Stimulated activated CD4-positive, alpha-beta T cell treated with anti-CD3 and anti-CD28 coated beads, Interleukin-1b, Interleukin-23, amount 100 ng/mL, for 1 hour (primary cell): ENCODE measurements at places on chromosomes 4 and X.

- DNase-seq = no peak
These were observed 142.8 kb downstream of the PJA1 start for GRCh38 chrX:69022430-69022829.

- DNase-seq = no peak
These were observed 3.7 kb upstream of the BEX4 start for GRCh38 chrX:103211012-103211715.

- DNase-seq = no peak
These were observed 722 bp upstream of the NBDY start for GRCh38 chrX:56728321-56728720.

DNA sequence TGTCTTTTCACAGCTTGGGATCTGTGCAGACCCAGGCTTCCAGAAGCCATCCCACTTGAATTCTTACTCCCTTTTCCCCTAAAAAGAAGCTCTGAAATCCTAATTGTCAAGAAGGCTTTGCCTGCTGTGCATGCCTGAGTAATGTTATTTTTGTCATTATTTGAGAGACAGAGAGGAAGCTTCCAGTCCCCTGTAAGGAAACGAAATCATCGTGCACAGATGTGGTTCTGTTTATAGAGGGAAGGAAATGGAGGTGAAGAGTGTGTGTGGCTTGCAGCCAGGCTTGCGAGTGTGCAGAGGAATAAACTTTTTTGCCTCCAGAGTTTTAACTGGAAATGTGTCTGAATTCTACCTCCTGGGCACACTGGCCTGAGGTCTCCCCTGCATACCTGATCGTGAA, 70.2 kb downstream of the TBL1X start:
- DNase-seq = no peak

GRCh38 chr4:14888790-14889572, 113.3 kb upstream of the CPEB2 start:
- no peak for DNase-seq

DNA sequence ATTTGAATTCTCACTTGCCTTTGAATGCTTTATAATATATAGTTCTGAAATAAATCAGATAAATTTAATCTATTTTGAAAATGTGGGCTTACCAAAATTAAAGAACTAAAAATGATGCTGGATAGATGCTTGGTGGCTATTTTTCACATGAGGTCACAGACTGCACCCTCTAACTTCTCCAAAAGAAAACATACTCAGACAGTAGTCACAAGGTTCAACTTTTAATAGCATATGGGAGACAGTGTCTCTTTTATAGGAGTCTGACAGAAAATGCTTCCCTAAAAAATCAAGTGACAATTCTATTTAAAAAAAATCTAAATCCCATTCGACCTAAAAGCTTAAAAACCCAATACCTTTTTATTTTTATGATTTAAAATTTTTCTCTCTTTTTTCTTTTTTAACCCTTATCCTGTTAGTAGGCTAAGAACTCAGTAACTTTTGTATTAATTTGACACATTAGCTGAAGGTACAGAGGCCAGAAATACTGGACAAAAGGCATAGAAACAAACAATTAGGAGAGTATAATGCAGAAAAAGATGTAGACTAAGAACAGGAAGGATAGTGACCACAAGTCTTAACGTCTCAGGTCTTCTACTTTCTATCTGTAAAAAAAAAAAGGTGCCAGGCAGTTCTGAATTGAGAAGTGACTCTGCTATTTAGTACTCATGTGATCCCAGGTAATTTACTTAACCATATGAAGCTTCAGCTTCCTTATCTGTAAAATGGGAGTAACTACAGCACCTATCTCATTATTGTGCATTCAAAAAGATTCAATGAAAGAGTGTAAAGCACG, 7.6 kb downstream of the TIGD4 start:
- DNase-seq = no peak

DNA sequence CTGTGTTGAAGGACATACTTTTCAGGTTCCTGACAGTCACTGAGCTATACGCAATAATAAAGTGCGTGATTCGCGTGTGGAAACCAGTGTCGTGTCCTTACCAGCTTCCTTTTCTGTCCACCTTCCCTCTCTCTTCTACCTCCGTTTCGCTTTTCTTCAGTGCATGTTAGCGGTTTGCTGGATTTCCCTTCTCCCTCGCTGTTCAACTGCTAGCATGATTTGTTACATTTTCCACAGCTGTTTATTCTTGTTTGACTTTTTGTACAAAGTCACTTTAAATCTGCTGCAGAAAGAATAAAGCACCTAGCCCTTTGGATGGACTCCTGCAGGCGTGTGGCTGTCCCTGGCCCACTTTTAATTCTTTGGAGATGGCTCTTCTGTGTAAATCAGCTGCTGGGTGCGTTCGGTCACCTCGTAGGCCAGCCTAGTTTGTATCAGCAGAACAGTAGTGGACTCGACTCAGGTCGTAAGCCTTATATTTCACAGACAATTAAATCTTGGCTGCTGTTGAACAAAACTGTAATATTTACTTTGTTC, 8.9 kb upstream of the HAND2 start:
- no peak for DNase-seq

DNA sequence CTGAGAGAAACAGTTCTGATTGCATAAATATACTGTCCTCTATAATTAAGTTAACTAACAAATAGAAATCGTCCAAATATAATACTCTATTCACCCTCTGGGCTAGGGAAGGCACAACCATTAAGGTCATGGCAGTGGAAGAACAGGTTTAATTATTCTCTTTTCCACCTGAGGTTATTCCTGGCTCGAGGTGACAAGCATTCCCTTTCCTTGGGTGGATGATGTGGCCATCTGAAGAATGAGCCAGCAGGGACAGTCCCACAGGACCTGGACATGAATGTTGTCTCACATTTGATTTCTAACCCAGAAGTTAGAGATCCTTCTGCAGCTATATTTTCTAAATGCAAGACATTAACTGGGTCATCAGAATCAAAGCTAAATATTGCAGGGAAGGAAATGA, 5.5 kb downstream of the IBSP start:
- no peak for DNase-seq

DNA sequence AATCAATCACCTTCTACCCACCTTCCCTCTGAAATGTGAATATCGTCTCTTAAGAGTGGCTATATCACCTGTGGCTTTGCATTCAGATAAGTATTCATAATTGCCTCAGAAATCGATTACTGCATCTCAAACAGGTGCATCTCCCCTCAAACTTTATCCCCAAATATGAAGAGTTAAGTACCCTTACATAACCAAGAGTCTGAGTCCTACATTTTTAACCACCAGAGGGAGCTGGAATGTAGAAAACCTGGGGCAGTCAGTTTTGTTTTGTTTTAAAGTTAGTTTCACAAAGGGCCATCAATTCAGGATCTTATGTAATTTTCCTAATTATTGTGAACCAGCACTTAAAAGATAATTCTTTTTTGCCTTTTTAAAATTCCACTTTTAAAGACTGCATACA, 5.7 kb downstream of the TCEANC start:
- DNase-seq = no peak

DNA sequence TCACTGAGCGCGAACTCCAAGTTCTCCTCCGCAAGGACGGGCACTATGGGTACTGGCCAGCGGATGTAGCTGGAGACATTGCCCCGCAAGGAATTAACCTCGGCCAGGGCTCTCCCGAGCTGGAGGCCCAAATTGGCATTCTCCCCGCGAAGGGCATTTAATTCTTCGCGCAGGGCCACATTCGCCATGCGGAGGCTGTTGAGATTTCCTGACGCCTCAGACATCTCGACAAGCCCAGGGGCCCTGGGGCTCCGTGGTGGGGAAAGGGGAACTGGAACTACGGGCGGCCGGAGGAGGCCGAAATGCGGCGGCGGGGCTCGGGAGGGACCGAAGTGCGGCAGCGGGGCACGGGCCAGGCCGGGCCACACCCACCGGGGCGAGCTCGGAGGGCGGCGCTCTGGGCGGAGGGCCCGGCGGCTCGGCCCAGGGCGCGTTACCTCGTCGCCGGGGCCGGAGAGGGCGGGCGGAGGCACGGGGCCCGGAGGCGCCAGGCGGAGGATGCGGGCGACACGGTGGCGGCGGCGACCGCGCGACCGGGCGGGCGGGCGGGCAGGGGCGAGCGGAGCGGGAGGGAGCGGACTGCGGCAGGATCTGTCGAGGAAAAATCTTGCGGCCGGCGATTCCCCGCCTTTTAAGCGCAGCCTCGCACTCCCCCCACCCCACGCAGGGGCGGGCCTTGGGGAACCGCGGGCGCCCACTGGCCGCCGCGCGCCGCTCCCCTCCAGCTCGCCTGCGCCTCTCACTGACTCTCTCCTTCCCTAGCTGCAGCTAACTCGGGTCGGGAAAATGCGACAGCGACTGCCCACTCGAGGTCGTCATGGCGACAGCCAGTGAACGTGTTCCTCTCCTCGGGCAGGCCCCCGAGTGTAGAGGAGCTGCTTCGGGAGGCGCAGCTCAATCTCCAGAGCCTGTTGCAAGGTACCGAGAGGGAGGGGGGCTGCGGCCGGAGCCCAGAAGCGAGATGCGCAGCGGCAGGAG, at the start of gene RTL5:
Gene RTL5 (minus strand): TSS at position 599 of the 978 bp plus-strand sequence.
- DNase-seq = no peak

DNA sequence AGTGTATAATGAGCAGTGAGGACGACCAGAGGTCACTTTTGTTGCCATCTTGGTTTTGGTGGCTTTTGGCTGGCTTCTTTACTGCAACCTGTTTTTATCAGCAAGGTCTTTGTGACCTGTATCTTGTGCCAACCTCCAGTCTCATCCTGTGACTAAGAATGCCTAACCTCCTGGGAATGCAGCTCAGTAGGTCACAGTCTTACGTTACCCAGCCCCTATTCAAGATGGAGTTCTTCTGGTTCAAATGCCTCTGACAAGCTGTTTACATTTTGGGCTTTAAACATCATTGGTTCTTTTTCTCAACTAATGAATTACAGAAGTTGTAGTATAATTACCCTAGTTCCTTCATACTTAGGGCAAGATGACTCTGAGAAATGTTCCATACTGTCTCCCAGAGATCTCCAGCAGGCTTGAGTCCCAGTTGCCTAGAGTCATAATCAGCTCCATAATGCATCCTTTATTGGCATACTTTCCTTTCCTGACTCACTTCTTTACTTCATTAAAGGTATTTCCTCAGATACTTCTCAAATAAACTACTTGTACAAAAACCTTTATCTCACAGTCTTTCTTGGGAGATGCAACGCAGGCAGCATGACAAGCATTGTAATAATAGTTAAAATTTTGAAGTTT, 136.5 kb downstream of the KDM6A start:
- no peak for DNase-seq

DNA sequence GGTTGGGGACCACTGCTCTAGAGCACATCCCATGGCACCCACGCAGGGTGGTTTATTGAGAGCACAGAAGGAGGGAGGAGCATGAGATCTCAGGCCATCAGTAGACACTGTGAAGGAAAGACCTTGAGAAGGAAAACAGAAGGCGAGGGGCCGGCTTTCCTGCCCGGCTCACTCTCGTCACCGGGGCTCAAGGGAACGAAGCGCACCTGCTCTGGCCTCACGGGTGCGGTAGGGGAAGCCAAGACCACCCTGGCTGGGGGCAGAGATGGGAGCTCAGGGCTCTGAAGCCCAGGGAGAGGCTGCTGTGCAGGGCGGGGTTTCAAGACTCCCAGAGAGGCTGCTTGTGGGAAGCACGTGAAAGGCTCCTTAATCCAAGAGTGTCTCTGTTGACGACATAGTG, 105.9 kb downstream of the TNIP2 start:
- no peak for DNase-seq

DNA sequence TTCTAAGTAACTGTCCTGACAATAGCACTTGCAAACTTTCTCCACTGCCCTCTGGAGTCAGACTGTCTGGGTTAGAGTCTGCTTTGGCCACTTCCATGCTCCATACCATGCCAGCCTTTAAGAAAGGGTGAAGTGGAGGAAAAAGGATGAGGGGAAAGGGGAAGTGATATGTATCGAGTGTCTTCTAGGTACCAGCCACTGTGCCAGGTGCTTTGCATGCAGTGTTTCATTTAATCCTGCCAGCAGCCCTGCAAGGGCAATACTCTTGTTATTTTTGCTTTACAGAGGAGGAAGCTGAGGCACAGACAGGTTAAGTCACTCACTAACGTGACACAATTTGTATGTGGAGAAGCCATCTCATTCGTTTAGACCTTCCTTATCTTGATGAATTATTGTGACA, 55.6 kb downstream of the RTL9 start:
- DNase-seq = no peak

- DNase-seq = no peak
These were observed 153.6 kb downstream of the SOWAHB start for GRCh38 chr4:76744241-76744921.

DNA sequence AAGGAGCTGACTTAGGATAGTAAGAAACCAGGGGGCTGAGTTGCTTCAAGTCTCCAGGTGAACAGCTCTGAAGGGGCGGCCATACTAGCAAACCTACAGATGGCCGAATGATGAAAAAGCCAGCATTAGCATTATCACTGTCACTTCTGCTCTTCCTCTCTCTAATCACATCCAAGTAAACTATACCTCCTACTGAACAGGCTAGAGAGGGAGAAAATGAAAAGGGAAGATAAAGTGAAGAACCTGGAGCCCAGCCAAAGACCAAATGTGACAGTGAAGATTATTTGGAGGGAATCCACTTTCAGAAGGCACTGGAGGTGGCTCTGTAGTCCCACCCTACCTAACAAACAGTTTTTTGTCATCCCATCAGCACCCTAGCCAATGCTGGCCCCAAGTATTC, 50.4 kb upstream of the PRPS1 start:
- DNase-seq = no peak

DNA sequence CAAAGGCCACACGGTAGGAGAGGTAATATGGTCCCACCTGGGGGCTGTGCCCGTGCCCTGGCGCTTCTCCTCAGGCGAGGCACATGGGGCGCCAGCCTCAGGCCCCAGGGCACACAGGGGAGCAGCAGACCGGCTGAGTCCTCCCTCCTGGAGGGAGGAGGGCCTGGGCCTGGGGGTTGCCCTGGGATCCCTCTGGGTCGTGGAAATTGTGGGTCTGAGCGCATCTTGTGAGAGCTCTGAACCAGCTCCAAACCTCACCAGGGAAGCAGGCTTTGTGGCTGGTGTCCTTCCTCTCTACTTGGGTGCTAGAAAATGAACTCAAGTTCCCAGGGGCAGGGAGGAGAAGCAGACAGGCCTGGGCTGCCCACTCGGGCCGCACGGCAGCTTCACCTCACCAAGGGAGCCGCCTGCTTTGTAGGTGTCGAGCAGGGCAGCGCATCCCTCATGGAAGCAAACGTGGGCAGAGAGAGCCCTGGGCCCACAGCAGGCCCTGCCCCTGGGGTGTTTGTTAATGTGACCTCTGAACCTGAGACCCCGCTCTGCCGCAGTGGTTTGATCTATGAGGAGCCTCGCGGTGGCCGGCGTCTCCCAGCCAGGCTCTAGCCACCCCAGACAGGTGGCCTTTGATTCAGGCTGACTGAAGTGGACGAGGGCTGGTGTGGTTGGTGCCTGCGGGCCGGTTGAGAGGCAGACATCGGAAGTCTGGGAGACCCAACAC, 10.8 kb downstream of the HTRA3 start:
- no peak for DNase-seq

GRCh38 chr4:156665780-156666366, 305.7 kb downstream of the PDGFC start:
- DNase-seq = no peak

- no peak for DNase-seq
These were observed at the start of gene STATH for GRCh38 chr4:69995526-69996016. TSS of gene STATH (plus strand) at chr4:69995966. CDS start at chr4:69998438, 2,472 bp downstream.
